ENCODE measurements at places on chromosomes 1 and 21. TPM values are rescaled to one million over a fixed set of nuclear protein-coding genes. Genes with fewer than 3 reads are reported as not detected.

Gene TMPRSS15
- not detected for total RNA-seq

Gene MARK1
- not detected for total RNA-seq

Gene CASZ1
- total RNA-seq, result 10.2 TPM

DNA sequence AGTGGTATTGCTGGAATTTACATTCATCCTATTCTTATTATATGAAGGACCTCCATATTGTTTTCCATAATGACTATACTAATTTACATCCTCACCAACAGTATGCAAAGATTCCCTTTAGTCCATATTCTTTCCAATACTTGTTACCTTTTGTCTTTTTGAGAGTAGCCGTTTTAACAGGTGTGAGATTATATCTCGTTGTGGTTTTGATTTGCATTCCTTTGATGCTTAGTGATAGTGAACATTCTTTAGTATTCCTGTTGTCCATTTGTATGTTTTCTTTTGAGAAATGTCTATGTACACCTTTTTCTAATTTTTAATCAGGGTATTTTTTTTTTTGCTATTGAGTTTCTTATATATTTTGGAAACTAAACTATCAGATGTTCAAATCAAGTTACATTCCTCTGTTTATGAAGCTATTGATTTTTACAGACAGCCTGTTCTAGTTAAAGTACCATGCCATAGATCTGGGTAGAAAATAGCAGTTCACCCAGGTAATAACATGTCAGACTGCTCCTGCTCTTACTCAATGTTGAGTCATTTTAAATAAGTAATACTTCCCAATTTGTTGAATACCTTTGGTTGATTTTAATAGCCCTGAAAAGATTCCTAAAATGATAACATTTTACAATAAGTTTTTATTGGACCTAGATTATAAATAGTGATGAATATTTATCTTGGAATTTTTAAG, 1108.7 kb downstream of the NCAM2 start:
- no peaks in the 10 kb centered on the region for H3K4me1 ChIP-seq
- no peak overlapping the region for H3K27ac ChIP-seq
- no peak for DNase-seq
- no peaks in the 10 kb centered on the region for H3K27me3 ChIP-seq

DNA sequence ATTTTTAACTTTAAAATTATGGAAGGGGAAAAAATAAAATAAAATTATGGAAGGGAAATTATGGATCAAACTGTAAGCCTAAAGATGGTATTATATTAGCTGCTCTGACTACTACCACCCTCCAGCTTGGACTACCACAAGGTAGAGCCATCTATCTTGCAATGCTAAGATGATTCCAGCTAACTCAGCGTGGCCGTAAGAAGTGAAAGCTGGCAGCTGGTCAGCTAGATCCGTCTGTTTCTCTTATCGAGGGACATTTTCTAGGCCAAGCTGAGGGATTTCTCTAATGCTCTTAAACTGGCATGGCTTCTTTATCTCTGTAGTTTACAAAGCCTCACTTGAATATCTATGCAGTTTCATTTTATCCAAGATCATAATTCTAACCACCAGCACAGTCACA, 31.5 kb downstream of the LYST start:
- no peak overlapping the region for H3K4me3 ChIP-seq
- H3K36me3 ChIP-seq, result peaks cover 11% of the 10 kb centered on the region
- H3K27me3 ChIP-seq, result no peaks in the 10 kb centered on the region
- H3K27ac ChIP-seq, result no peak overlapping the region
- no peak for DNase-seq

Gene ITLN1
- total RNA-seq, result not detected

- H3K4me3 ChIP-seq, result no peak overlapping the region
- DNase-seq, result no peak
- no peak overlapping the region for H3K27ac ChIP-seq
Observed at GRCh38 chr1:35536556-35537162, 20.5 kb downstream of the KIAA0319L start.

GRCh38 chr1:169874229-169874628, 19.5 kb downstream of the SCYL3 start:
- H3K27me3 ChIP-seq, result no peaks in the 10 kb centered on the region
- H3K4me1 ChIP-seq, result peaks cover 5% of the 10 kb centered on the region
- no peak for DNase-seq
- H3K36me3 ChIP-seq, result peaks cover 82% of the 10 kb centered on the region
- no peak overlapping the region for H3K4me3 ChIP-seq

GRCh38 chr1:25583519-25584370, 32.8 kb upstream of the MAN1C1 start:
- peaks cover 8% of the 10 kb centered on the region for H3K27me3 ChIP-seq
- no peaks in the 10 kb centered on the region for H3K36me3 ChIP-seq
- H3K4me3 ChIP-seq, result no peak overlapping the region
- no peak for DNase-seq

Gene MMEL1
- total RNA-seq, result 3.7 TPM

- H3K4me3 ChIP-seq, result no peak overlapping the region
- H3K4me1 ChIP-seq, result no peaks in the 10 kb centered on the region
- H3K36me3 ChIP-seq, result no peaks in the 10 kb centered on the region
- DNase-seq, result peak; percentile 20
- H3K27ac ChIP-seq, result no peak overlapping the region
- H3K27me3 ChIP-seq, result no peaks in the 10 kb centered on the region
Observed at GRCh38 chr1:105793536-105794146, 1262.8 kb upstream of the PRMT6 start.

Gene FAM110D
- not detected for total RNA-seq

- no peaks in the 10 kb centered on the region for H3K27me3 ChIP-seq
- H3K4me3 ChIP-seq, result no peak overlapping the region
- H3K36me3 ChIP-seq, result peaks cover 54% of the 10 kb centered on the region
Observed at GRCh38 chr1:212132025-212132424, 96.5 kb downstream of the DTL start.

- peak; percentile 74 for DNase-seq
- H3K27me3 ChIP-seq, result no peaks in the 10 kb centered on the region
- H3K4me3 ChIP-seq, result no peak overlapping the region
- H3K27ac ChIP-seq, result no peak overlapping the region
- H3K36me3 ChIP-seq, result peaks cover 4% of the 10 kb centered on the region
Observed at GRCh38 chr1:59879574-59879973, 47.0 kb downstream of the CYP2J2 start.

- H3K27me3 ChIP-seq, result no peaks in the 10 kb centered on the region
- no peak overlapping the region for H3K4me3 ChIP-seq
- H3K27ac ChIP-seq, result no peak overlapping the region
- no peaks in the 10 kb centered on the region for H3K36me3 ChIP-seq
- H3K4me1 ChIP-seq, result peaks cover 5% of the 10 kb centered on the region
- DNase-seq, result no peak
Observed at GRCh38 chr21:23874271-23874670, 1733.0 kb downstream of the MRPL39 start.

DNA sequence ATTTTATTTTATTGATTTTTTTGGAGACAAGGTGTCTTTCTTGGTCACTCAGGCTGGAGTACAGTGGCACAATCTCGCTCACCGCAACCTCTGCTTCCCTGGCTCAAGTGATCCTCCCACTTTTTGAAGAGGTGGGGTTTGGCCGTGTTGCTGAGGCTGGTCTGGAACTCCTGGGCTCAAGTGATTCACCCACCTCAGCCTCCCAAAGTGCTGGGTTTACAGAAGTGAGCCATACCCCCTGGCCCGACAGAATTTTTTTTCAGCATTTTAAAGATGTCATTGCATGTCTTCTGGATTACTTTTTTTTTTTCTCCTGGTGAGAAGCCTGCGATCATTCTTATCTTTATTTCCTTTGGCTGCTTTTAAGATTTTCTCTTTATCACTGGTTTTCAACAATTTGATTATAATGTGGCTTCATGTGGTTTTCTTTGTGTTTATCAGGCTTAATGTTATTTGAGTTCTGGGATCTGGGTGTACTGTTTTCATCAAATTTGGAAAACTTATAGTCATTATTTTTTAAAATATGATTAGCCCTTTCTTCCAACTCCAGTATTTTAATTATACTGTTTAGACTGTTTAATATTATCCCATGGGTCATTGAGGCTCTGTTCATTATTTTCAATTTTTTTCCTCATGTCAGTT, 23.1 kb upstream of the PTBP2 start:
- H3K27ac ChIP-seq, result no peak overlapping the region
- H3K4me3 ChIP-seq, result no peak overlapping the region
- DNase-seq, result no peak
- H3K4me1 ChIP-seq, result no peaks in the 10 kb centered on the region
- peaks cover 11% of the 10 kb centered on the region for H3K27me3 ChIP-seq

DNA sequence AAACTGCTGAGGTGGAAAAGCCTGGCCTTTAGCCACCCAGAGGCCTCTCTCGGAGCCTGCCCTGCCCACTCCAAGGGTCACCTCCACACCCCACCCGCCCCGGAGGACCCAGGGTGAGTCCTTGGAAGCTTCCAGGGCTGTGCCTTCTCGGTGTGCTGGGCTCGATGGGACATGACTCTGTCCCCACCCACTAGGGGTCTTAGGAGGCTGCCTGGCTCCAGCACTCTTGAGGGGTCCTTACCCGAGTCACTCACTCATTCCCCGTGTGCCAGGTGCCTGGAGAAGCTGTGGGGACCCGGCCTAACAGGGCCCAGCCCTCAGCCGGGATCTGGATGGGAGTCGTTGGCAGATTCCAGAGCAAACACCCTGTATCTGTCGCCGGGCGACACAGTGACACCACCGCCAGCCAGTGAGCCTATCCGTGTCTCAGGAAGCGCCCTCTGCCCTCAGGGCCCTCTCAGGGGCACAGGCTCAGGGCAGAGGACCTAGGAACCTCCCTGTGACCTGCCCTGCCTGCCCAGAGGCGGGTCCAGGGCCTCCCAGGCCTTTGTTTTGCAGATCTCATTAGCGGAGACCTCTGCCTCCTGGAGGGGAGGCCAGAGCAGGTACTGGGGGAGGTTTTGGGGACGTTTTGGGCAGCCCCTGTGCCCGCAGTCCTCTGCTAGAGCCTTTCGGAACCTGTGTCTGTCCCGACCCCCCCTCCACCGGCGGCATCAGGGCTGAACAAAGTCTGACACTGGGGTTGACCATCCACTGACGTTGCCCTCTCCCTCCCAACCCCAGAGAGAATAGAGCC, 3.1 kb upstream of the PRKCZ start:
- H3K36me3 ChIP-seq, result no peaks in the 10 kb centered on the region
- no peak overlapping the region for H3K4me3 ChIP-seq
- DNase-seq, result no peak
- peaks cover 24% of the 10 kb centered on the region for H3K4me1 ChIP-seq

- H3K4me1 ChIP-seq, result peaks cover 43% of the 10 kb centered on the region
- H3K27ac ChIP-seq, result no peak overlapping the region
- H3K36me3 ChIP-seq, result no peaks in the 10 kb centered on the region
- H3K4me3 ChIP-seq, result peak overlapping the region; percentile 14
Observed at GRCh38 chr1:116126281-116126680, 15.1 kb downstream of the MAB21L3 start.

Gene WNT4
- not detected for total RNA-seq

- no peaks in the 10 kb centered on the region for H3K4me1 ChIP-seq
- H3K36me3 ChIP-seq, result no peaks in the 10 kb centered on the region
- H3K27me3 ChIP-seq, result peaks cover 2% of the 10 kb centered on the region
- no peak overlapping the region for H3K27ac ChIP-seq
- DNase-seq, result no peak
Observed at GRCh38 chr1:18284805-18285537, 177.4 kb downstream of the IGSF21 start.

- H3K27ac ChIP-seq, result no peak overlapping the region
- no peaks in the 10 kb centered on the region for H3K27me3 ChIP-seq
- no peak overlapping the region for H3K4me3 ChIP-seq
- no peak for DNase-seq
- peaks cover 30% of the 10 kb centered on the region for H3K36me3 ChIP-seq
- H3K4me1 ChIP-seq, result peaks cover 4% of the 10 kb centered on the region
Observed at GRCh38 chr1:235342039-235342438, 13.7 kb downstream of the GGPS1 start.

Gene ZMYND12
- total RNA-seq, result 0.79 TPM

GRCh38 chr1:39282537-39283216, 78.2 kb downstream of the MACF1 start:
- peaks cover 4% of the 10 kb centered on the region for H3K4me1 ChIP-seq
- H3K27ac ChIP-seq, result no peak overlapping the region
- peaks cover 51% of the 10 kb centered on the region for H3K36me3 ChIP-seq
- no peak for DNase-seq
- H3K4me3 ChIP-seq, result no peak overlapping the region

DNA sequence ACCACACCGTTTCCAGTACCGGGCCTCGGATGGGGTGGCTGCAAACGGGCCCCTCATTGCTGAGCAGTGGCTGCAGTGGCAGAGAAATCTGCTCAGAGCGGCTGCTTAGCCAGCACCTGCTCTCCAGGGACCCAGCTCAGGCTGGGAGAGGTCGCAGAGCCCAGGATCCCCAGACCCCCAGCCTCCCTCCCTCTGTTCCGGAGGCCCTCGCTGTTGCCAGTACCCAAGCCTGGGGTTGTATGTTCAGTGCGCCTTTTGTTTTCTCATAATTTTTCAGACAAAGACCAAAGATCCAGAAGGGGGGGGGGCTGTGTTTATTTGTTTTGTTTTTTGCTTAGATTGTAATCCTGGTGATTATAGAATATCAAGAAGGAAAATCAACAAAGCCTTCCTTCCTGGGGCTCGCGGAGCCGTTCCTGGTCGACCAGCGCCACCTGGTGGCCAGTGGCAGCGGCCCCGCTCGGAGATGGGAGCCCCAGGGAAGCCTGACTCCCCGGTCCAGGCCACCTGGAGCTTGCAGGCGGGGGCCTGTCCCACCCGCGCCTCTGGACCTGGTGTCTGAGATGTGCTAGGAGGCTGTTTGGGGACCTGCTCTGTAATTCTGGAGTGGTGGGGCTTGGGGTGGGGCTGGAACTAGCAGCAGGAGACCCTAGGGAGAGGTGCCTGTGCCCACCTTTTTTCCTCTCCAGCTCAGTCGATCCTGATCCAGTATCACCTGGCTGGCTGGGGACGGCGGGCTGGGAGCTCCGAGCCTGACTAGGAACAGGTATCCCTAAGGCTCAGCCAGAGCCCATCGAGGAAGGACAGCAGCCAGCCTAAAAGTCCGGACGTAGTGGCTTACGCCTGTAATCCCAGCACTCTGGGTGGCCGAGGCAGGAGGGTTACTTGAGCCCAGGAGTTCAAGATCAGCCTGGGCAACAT, 123.9 kb upstream of the VAMP3 start:
- no peaks in the 10 kb centered on the region for H3K36me3 ChIP-seq
- peak; percentile 71 for DNase-seq
- H3K4me1 ChIP-seq, result no peaks in the 10 kb centered on the region
- H3K27ac ChIP-seq, result no peak overlapping the region
- H3K4me3 ChIP-seq, result no peak overlapping the region
- H3K27me3 ChIP-seq, result no peaks in the 10 kb centered on the region

DNA sequence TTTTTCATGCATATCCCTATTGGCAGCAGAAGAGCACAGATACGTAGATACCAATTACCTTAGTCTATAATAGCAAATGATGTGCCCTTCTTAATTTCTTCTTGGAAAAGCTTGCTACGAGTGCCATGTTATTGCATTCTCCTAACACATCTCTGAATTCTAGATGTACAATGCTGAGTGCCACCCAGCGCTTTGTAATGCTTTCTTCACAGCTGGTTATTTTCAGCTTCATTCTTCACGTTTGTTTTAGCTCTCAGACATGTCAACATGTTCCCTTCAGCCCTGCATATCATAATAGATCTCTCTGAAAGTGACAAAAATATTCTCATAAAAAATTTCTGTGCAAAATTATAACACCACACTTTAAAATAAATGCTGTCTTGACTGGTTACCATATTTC, 981.2 kb downstream of the TTLL7 start:
- H3K27me3 ChIP-seq, result no peaks in the 10 kb centered on the region
- no peak overlapping the region for H3K27ac ChIP-seq
- H3K4me3 ChIP-seq, result no peak overlapping the region
- H3K4me1 ChIP-seq, result no peaks in the 10 kb centered on the region
- no peaks in the 10 kb centered on the region for H3K36me3 ChIP-seq
- no peak for DNase-seq

Gene NEXN
- total RNA-seq, result 3.3 TPM

- H3K27ac ChIP-seq, result no peak overlapping the region
- H3K27me3 ChIP-seq, result no peaks in the 10 kb centered on the region
- no peak for DNase-seq
- no peaks in the 10 kb centered on the region for H3K36me3 ChIP-seq
- H3K4me3 ChIP-seq, result no peak overlapping the region
Observed at GRCh38 chr1:233962878-233963277, 58.4 kb downstream of the SLC35F3 start.

Gene PGLYRP3
- total RNA-seq, result not detected

Gene CELA3B
- total RNA-seq, result not detected

Gene CLCA4
- total RNA-seq, result not detected
